ENCODE measurements at places on chromosomes 16 and 17.
A peak's percentile ranks its signal among the peaks of the same experiment; 100 is the strongest.

DNA sequence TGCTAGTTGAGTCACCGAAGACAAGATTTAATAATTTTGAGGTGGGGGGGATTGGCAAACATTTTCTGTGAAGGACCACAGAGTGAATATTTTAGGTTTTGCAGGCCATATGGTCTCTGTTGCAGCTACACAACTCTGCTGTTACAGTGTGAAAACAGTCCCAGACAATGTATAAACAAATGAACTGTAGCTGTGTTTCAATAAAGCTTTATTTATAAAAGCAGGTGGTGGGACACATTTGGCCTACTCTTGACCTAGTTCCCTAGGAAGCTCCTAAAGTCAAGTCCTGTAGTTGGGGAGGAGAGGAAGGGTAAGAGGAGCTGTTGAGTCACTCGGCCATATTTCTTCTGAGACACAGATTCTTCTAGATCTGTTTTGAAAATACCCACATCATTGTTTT, 92.3 kb downstream of the SDR42E1 start:
- no peak for DNase-seq

- no peak for DNase-seq
Observed at GRCh38 chr17:50021681-50022370, 26.8 kb upstream of the DLX3 start.

DNA sequence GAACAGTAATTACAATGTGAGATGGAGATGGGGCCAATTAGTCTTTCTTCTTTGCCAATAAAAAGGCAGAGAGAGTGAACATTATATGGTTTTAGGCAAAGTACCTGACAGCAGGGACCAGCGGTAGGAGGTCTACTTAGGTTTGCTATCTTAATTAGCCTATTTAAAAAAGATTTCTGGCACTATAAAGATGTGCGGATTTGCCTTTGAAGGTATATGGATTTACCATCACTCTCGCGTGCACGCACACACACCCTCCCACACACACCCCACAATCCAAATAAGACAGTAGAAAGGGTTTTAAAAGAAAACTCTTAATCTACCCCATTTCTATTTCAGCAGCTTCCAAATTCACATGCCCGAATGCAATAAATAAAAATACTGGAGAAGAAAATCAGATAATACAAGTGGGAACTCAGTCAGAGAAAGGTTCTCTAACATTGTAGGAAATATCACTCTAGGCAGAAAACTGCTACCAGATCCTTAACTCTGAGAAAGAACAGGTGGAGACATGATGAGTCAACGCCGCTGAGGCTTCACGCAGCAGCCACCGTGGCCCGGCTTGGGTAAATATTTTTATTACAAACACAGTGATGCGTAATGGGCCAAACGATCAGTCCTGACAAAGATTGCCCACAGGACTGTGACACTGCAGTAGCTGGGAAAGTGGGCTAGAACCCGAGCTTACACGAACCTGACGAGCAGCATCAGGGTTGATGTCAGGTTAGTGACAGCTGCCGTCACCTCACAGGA, 66.6 kb upstream of the AXIN2 start:
- no peak for DNase-seq

DNA sequence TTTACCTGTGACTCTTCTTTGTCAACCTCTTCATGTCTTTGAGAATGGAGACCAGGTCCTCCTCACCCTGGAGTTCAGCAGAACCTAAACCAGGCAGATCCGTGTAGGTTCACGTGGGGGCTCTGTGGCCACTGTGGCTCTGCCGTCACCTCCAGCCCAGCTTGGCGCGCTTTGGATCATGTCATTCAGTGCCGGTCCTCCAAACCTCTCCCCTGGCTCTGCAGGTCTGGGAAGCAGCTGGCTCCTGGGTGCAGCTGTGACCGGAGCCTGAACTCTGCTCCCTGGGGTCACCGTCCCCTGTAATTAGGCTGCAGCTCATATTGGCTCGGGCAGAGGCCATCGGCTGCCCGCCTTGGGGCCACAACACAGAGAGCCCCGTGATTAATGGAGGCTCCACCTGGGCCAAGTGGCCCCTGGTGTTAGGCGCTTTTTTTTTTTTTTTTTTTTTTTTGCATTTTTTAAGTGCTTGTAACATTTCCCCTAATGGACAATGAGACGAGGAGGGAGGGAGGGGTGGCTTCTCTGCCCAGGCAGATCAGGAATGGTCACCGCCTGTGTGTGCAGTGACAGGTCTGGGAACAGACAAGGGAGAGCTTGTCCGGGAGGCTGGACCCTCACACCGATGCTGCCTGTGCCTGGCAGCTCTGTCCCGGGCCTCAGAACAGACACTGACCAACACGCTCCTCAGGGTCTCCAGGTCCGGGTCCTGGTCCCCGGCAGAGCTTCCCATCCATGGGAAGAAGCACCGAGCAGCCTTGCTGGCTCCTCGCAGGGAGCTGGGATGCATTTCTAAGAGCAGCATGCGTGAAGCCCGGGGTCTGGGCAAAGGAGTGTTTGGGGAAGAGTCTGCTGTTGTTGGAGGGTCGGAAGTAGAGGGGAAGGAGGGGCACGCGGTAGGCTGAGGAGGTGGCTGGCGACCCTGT, 247.9 kb downstream of the SEC14L1 start:
- DNase-seq, result no peak

DNA sequence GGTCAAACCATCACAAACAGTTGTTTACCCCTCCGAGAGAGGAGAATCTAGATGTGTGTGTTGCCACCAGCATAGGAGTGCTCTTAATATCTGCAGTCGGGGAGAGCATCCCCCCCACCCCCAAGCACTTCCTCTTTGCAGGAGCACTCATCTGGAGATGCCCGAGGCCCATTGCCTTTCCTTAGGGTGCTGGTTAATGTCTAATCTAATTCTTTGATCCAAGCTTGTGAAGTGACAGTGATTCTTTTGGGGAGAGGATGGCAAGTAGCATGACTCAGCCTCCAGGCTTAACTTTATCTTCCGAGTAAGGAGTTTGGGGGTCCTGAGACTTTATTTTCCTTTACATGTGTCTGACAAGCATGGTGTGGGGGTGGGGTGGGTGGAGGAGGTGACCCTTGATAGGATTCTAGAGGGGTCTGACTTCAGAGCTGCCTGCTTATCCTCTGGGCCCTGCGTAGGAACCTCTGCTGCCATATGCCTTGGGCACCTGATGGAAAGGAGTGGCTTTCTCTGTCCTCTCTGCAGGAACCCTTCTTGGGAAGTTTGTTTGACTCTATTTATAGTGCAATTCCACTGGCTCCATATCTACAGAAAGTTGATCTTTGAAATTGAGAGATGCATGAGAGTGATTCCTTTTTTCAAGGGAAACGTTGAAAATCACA, 207.1 kb downstream of the SPECC1 start:
- DNase-seq, result no peak

GRCh38 chr17:538181-538973, 176.3 kb downstream of the VPS53 start:
- DNase-seq, result no peak

DNA sequence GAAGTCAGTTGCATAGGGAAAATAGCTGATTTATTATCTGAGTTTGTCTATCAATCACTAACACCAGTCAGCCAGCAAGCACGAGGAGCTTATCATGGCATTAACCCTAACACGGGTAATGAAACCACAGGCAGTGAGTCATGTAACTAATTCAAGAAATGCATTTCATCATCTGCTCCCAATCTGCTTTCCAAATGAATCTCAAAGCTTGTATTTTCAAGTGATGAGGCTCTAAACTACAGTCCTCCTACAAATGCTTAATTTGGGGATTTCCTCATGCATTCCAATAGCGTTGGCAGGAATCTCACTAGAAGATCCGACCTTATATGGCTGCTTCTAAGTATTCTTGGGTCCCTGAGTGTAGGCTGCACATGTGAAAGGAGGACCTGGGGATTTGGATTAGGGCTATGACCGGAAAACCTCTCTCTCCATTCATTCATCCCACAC, 118.4 kb upstream of the HSBP1 start:
- DNase-seq, result no peak

DNA sequence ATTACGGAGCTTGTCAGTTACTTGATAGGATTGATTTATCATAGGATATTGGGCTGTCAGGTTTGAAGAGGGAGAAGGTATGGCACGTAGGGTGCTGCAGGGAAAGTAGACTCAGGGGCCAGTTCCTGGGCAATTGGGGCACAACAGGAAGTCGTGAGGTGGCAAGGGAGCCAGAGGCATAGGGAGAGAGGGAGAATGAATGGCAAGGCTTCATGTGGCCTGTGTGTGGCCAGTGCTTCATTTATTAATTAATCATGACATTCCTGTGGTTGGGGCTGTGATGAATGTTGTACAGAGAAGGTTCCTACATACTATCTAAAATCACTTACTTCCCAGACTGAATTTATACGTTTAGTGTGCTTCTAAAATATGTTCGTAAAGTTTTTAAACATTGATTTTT, 19.3 kb downstream of the MFSD11 start:
- DNase-seq, result no peak

GRCh38 chr16:8554881-8555280, 35.4 kb downstream of the TMEM114 start:
- DNase-seq, result no peak

GRCh38 chr17:77535892-77536291, 395.1 kb downstream of the SEC14L1 start:
- no peak for DNase-seq

GRCh38 chr17:17235212-17236174, 1.5 kb downstream of the FLCN start:
- no peak for DNase-seq

GRCh38 chr16:11170696-11171447, 85.1 kb downstream of the SOCS1 start:
- no peak for DNase-seq

GRCh38 chr17:44324571-44325275, at the start of gene SLC25A39:
Gene SLC25A39, minus strand, starts transcription at chr17:44324823. Its CDS starts 1,261 bp downstream, at chr17:44323562.
- peak; percentile 96 for DNase-seq

- no peak for DNase-seq
Observed at GRCh38 chr17:81867170-81867990, 3.8 kb downstream of the ARHGDIA start.

- DNase-seq, result no peak
Observed at GRCh38 chr17:50129728-50130558, at the start of gene SAMD14. Gene SAMD14, minus strand, starts transcription at chr17:50130160. Its CDS starts 5,201 bp downstream, at chr17:50124959.
